Left colon (tissue), 2 donors: ENCODE measurements at places on chromosomes 4 and X. TPM values are rescaled to one million over a fixed set of nuclear protein-coding genes. Genes with fewer than 3 reads are reported as not detected.

DNA sequence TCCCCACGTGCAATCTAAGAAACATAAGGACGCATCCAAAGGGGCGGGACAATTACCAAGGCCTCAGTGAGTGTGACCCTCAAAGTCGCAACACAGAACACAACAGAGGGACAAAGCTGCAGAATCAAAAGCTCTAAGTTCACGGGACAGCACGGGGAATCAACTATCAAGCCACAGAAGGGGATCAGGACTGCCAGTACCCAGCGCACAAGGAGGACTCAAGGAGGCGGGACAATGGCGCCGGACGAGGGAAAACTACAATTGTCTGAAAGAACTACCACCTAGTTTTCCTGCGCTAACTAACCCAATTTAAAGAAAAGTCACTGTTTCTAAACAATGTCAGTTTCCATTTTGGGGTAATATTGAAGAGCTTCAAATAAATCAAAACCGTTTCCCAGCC is 1.3 kb downstream of the FAM53A start:
- DNase-seq = no peak

DNA sequence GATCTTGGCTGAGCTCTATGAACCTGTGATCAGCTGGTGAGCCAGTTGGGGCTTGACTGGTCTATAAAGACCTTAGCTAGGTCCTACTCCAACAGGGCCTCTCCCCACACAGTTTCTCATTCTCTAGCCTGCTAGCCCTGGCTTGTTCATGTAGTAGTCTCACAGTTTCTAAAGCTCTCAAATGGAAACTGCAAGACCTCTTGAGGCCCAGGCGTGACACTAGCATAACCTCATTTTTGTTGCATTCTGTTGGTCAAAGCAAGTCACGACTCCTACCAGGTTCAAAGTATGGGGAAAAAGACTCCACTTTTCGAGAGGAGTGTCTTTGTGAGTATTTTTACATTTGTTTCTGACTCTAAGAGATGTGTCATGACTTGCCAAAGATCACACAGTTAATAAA is 50.9 kb downstream of the CEP44 start:
- no peak for DNase-seq

DNA sequence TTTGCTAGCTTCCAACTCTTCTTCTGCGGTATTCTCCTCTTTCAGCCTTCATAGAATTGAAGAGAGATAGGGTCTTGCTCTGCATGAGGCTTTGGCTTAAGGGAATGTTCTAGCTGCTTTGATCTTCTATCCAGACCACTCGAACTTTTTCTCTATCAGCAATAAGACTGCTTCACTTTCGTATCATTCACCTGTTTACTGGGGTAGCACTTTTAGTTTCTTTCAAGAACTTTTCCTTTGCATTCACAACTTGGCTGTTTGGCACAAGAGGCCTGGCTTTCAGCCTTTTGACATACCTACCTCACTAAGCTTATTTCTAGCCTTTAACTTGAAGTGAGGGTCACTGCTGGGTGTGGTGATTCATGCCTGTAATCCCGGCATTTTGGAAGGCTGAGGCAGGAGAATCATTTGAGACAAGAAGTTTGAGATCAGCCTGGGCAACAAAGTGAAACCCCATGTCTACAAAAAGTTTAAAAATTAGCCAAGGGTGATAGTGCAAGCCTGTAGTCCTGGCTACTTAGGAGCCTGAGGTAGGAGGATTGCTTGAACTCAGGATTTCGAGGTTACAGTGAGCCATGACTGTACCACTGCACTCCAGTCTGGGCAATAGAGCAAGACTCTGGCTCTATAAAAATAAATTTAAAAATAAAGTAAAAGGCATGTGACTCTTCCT is 47.1 kb upstream of the HPGDS start:
- DNase-seq = no peak

GRCh38 chr4:156169011-156169410 is 215.3 kb upstream of the CTSO start:
- DNase-seq = no peak

- no peak for DNase-seq
Observed at GRCh38 chr4:15695240-15695699, 7.6 kb upstream of the BST1 start.

DNA sequence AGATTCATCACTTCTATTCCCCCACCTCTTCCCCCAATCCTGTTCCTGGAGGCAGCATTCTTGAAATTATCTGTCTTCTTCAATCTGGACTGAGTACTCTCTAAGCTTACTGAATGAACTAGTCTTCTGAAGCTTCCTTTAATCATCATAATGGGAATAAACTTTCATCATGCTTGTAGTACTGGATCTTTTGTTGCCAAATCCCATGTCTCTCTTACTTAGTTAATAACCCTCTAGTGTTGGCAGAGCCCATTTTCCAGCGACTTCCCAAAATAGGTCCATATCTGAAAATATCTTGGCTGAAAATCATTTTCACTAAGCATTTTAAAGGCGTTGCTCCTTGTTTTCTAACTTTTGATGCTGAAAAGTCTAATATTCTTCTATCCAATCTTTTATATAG is 39.6 kb downstream of the RPS6KA3 start:
- no peak for DNase-seq

DNA sequence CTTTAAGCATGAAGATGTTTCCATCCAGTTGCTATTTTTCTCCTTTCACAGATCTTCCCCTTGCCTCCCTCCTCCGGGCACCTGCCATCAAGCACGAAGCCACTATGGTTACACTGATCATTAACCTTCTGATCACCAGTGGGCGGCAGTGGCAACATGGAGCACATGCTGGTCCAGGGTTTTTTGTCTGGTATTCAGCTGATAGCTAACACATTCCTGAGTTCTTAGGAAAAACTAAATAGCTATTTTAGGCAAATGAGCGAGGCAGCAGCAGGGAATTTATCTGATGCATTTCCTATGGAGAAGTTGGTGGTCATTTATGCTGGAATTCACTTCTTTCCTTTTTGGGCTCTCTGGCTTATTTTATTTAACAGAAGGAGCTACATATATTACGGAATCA is 22.9 kb downstream of the SHISA3 start:
- DNase-seq = no peak

DNA sequence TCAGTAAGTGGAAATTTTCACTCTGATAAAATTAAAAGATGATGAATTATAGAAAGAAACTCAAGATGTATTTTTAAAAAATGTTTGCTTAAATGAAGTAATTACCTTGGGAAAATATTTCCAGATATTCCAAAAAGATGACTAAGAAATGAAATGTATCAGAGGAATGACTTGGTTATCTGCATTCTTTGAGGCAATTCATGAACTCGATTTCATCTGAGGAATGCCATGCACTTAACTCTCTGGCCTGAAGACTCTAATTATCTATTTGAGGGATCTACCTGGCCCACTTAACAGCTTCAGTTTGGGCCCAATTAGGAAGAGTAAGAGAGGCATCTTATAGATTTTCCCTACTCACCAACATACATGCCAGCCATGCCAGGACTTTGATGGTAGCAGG is 182.3 kb downstream of the INPP4B start:
- DNase-seq = no peak

- no peak for DNase-seq
Observed at GRCh38 chr4:156673483-156673882, 298.1 kb downstream of the PDGFC start.

GRCh38 chr4:20618731-20619130 is 81.5 kb upstream of the PACRGL start:
- no peak for DNase-seq

DNA sequence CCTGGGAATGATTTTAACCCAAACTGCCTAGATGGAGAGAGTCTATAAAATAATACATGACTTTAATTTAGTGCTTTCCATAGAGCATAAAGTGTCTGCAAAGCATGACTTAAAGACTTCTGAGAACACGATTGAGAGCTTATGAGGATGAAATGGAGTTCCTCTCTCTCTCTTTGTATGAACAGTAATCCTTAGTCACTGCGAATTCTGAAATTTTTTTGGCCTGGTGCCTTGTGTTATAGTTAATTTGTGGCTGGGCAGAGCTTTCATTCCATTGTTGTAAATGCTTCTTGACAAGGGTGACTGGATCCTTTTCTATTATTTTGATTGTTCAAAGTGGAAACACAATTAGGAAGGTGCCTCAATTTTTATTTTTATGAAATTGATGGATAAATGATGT is 179.5 kb downstream of the CEP135 start:
- no peak for DNase-seq

DNA sequence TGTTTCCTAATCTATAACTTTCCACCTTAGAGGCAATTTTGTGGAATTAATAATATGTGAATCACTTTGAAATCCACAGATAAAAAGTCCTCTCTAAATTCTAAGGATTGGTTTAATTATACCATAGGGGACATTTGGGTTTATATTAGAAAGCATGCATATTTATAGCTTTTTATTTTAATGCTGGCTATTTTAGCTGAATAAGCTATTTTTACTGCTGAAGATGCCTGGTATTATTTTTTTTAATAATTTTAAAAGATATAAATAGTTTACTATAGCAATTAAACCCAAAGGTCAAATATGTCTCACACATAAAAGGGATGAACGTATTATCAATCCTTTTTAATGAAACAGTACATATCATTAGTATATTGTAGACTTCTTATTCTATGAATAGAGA is 415.4 kb downstream of the MAGEB5 start:
- DNase-seq = no peak

DNA sequence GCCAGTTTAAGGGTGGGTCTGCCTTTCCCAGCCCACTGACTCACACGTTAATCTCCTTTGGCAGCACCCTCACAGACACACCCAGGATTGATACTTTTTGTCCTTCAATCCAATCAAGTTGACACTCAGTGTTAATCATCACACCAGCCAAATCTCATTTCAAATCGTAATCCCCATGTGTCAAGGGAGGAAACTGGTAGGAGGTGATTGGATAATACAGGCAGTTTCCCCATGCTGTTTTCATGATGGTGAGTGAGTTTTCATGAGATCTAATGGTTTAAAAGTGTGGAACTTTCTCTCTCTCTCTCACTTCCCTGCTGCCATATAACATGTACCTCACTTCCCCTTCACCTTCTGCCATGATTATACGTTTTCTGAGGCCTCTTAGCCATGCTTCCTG is 647.2 kb upstream of the FRG1 start:
- DNase-seq = no peak

DNA sequence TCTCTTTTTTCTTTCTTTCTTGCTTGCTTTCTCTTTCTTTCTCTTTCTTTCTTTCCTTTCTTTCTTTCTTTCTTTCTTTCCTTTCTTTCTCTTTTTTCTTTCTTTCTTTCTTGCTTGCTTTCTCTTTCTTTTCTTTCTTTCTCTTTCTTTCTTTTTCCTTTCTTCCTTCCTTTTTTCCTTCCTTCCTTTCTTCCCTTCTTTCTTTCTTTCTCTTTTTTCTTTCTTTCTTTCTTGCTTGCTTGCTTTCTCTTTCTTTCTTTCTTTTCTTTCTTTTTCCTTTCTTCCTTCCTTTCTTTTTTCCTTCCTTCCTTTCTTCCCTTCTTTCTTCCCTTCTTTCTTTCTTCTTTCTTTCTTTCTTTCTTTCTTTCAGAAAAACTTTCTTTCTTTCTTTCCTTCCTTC is 108.1 kb upstream of the SHOX start:
- no peak for DNase-seq

DNA sequence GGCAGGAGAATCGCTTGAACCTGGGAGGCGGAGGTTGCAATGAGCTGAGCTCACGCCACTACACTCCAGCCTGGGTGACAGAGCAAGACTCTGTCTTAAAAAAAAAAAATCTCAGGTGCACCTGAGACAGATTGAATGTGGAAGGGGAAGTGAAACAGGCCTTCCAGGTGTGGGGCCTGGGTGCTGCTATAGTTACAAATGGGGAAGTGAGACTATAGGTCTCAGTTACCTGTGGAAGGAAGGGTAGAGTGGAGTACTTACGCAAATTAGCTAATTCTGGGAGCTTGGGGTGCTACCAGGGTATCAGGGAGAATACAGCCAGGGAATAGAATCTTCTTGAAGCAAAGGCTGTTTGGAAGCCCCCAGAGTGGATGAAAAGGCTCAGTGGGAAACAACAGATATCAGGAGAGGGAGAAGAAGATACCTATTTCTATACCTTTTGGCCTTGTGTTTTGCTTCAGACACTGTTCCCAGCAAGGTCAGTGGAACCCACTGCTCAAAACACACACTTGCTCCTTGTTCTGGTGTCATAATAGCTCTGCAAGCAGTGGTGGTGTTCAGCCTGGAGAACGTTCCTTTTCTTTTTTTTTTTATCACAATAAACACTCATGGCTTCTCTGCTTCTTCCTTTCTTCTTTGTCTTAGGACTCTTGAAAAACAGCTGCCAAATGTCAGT is 7.0 kb downstream of the CD38 start:
- DNase-seq = no peak

DNA sequence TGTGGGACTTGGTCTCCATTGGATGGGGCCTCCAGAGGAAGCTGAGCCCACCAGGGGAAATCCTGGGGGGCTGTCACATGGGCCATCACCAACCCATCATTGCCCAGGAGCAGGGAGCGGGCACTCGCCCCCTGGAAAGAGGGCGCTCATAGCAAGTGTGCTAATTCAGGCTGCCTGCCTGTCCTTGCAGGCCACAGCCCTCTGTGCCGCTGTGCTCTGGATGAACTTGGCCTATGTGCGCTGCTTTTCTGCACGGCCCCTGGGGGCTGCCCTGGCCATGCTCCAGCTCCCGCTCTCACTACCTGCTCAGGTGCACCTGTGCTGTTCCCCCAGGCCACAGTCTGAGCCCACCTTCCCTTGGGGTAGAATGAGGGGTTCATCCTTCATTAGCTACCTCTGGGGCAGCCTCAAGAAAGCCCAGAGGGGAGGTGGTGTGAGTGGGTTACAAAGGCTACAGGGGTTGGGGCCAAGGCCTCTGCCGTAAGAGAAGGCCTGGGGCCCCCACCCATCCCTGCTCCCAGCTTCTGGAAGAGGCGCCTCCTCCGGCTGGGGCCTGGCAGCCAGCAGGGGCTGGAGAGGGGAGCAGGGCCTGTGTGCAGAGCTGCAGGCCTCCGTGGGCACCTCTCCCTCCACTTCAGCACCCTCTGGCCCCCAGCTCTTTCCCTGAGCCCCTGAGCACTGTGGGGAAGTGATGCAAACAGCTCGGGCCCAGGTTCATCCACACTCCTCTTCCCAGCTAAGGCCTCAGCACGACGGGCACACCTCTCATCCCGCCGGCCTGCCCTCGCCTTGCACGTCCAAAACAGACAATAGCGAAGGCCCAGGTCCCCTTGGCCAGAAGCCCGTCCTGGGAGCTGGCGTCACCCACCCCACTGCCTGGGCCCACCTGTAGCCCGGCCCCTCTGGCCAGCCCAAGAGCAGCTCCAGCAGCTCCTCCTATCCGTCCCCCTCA is 8.9 kb downstream of the CFAP99 start:
- DNase-seq = no peak

The CPEB2 gene
- total RNA-seq = 24.7 TPM

The PRDM8 gene
- total RNA-seq = 0.64 TPM

The CXCL11 gene
- 0.46 TPM for total RNA-seq

The CLIC2 gene
- total RNA-seq = 6.7 TPM

The IDUA gene
- total RNA-seq = 28.7 TPM

The NALF2 gene
- total RNA-seq = 0.70 TPM

The STK32B gene
- total RNA-seq = 0.40 TPM

The TMPRSS11A gene
- total RNA-seq = not detected

The PAGE3 gene
- not detected for total RNA-seq

The VSIG4 gene
- 15.4 TPM for total RNA-seq

The TCEAL4 gene
- total RNA-seq = 20.1 TPM

The SSX3 gene
- total RNA-seq = not detected

The DIPK2B gene
- 3.0 TPM for total RNA-seq
